ENCODE measurements at places on chromosomes 3 and 15.

DNA sequence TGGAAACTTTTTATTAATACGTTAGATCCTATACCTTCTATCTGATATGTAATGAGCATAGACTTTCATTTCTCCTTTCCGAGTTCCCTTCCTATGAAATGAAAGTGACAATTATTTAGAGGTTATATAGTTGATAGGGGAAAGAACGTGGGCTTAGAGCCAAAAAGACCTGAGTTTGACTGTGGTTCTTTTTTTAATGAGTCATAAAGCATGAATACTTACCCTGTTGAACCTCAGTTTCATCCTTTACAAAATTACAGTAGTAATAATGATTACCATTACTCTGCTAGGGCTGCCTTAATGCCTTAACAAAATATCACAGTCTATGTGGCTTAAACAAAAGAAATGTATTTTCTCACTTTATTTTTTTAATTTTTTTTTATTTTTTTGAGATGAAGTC, 75.9 kb downstream of the AGBL1 start:
- DNase-seq = no peak

- no peak for DNase-seq
Observed at GRCh38 chr15:40142428-40142827, 18.4 kb upstream of the BUB1B start.

DNA sequence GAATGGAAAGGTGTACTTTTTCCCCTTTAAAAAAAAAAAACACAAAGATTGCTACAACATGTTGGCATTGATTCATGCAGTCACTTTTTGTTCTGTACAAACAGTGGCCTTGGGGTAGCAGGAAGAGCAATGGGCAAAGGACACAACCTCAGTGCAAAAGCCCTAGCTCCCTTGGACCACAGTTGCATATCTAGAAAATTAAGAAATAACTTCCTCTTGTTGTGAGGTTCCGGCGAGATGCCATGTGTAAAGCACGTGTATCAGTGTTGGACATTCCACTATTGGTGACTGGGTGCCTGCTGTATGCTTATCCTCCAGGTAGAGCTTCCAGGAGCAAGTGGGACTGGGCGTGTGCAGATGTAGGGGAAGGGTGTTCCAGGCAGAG, 164.5 kb downstream of the THSD4 start:
- no peak for DNase-seq

DNA sequence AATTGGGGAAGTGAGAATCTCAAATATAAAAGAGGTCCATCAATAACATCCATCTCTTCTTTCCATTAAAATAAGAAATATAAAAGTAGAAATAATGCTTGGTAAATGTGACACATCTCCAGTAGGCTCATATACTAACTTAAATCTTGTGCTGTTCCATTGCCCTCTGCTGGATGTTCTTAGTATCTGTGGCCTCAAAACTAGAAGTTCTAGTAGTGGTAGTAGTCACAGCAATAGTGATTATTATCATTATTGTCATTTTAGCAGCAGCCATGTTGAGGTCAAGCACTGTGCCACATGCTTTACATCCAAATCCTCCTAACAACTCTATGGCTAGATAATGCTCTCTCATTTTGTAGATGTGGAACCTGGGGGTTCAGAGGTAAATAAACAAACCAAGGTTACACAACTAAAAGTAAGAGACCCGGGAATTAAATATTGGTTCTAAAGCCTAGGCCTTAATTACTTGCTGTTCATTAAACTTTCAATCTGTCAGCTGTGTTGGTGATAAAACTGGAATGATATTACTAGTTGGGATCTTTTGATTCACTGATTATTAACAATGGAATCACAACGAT, 20.2 kb upstream of the BTLA start:
- peak; percentile 31 for DNase-seq

DNA sequence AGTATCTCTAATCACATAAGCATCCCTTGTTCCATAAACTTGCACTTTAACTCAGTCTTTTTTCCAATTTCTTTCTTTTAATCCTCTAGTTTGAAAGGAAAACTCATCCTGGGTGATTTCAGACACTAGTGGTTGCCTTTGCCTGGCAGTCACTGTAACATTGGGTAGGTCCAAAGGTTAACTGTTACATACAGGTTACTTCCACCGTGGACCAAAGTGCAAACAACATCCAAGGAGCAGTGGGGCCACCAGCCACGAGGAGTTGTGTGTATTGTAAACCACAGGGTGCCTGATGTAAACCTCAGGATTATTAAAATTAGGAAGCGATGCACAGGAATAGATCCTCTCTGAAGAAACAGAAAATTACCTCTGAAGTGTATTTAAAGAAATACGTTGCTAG, 75.0 kb downstream of the HCN4 start:
- DNase-seq = no peak

DNA sequence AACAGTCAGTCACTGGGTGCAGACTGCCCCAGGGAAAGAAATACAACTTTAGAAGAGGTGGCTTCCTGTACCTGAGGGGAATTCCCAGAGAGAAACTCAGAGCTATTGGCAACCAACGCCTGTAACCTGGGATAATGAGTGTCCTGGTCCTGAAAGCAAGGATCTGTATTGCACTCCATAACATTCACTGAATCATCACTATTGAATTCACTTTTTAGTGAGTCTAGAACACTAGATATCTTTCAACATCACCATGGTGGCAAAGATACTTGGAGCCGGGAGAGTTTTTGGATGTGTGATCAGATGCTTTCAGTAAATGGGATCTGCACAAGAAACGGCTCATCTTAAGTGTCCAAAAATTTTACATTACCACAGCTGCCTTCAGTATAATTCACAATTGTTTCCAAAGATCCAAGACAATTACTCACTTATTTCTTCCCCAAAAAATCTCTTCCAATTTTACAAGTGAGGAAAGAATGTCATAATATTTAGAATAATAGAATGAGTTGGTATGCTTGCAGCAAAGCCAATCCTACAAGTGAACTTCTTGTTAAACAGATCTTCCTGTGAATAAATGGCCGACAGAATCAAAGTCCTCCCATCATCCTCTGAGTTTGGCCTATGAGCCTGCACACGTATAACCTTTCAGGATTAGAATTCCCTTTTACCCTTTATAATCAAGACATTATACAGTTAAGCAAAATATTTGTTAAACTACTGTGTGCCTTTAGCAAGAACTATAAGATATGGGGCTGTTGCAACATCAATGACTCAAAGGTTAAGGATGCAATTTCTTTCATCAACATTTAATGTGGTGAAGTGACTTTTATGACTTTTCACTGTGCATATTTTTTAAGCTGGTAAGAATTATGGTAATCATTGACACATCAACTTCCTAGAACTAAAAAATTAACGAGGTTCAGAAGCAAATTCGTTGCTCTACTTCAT, 243.3 kb upstream of the COL8A1 start:
- DNase-seq = no peak

DNA sequence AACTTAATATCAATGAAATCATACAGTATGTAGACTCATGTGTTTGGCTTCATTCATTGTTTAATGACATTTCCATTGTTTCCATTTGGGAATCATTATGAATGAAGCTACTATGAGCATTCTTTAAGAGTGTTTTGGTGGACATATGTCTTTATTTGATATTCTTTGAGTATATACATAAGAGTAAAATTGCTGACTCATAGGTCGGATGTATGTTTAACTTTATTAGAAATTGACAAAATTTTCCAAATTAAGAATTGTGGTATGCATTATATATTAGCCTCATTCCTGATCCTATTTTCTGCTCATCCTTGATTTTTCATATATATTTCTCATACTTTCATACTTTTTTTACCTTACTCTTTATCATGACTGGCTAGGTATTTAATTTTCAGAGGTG, 28.7 kb upstream of the CMC1 start:
- no peak for DNase-seq

DNA sequence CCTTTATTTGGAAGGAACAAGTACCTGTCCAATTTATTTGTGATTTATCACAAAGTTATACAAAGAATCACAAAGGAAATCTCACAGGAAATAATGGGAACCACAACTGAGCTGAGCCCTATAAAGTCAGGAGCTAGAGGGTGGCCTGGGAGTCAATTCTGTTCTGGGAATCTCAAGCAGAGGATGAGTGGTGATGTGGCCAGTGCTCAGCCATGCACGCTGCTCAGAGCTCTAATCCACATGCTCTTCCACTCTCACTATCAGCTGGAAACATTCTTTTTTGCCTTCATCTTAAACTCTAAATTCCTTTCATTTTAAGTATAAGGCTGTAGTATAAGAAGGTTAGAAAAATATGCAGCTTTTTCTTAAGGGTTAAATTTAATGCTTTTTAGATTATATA, 36.6 kb downstream of the UACA start:
- no peak for DNase-seq

DNA sequence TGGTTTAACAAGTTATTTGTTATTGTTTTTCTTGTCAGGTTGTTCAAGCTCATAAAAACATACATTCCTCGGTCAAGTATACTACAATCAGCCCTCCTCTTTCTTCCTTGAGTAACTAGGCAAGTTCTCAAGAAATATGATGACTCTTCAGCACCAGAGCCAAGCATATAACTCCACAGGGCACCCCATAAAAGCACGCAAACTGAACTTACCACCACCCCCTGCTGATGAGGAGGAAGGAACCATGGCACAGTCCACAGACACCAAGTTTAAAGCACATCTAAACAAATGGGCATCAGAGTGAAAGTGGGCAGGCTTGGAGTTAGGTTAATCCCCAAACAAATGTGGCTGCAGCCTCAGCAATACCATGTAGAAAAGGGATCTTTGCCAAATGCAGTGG, 5.3 kb downstream of the IP6K2 start:
- DNase-seq = no peak

DNA sequence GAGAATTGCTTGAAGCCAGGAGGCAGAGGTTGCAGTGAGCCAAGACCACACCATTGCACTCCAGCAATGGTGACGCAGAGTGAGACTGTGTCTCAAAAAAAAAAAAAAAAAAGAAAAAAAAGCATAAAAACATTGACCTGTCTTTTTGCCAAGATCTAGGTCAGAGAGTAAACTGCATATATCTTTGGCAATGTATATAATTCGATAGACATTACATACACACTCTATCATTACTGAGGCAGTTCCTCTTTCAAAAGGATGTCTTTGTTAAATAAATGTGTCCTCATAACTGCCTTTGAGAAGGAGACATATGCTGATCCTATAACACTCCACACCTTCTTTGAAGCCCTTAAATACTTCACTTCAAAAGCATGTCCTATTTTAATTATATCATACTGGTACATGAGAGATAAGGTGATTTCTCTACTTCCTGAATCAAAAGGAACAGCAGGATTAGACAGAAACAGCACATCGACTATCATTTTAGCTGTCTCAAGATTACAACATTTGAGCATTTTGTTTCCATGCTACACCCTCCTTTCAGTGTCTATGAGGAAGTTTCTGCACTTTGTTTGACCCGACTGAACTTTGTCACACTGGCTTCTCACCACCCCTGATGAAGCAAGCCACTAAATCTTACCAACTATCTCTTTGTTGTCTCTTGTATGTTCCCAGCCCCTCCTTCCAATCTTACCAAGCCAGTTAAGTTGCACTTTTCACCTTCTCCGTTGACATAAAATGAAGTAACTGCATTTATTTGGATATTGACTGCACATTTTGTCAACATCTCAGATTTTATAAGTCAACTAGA, 335.8 kb downstream of the MECOM start:
- DNase-seq = no peak

DNA sequence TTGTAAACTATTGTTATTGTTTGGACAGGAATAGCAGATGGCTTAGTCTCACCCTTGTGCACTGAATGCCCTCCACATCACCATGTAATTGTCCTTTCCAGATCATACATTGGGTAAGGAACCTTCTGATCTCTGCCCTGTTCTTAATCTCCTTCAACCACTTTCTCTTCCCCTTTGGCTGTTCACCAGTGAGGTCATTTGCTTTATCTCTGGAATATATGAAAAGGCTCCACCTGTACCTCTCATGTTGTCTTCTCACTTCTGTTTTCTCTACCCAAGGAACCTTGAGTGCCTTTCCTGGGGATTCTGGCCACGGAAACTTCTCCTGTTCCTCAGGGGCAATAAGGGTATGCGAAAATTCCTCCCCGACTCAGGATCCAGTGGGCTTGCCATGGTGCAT, 28.5 kb downstream of the MCTP2 start:
- no peak for DNase-seq

- no peak for DNase-seq
Observed at GRCh38 chr3:187242435-187242834, 45.1 kb downstream of the RTP1 start.
